Gastroesophageal sphincter (tissue), 4 donors: ENCODE measurements at places on chromosomes 16 and 17. TPM values are rescaled to one million over a fixed set of nuclear protein-coding genes. Genes with fewer than 3 reads are reported as not detected.

The SEC14L5 gene
- total RNA-seq, result 0.16 TPM

The SERPINF2 gene
- total RNA-seq, result 5.8 TPM

The GP1BA gene
- not detected for total RNA-seq

The C17orf50 gene
- total RNA-seq, result not detected

The LIMD2 gene
- total RNA-seq, result 2.3 TPM

The TOP2A gene
- 4.3 TPM for total RNA-seq

The HBQ1 gene
- total RNA-seq, result not detected

The CPHXL gene
- total RNA-seq, result not detected

The MYCBPAP gene
- not detected for total RNA-seq

The HOXB1 gene
- total RNA-seq, result not detected

The OTOA gene
- not detected for total RNA-seq

The TAC4 gene
- total RNA-seq, result not detected

The ZP2 gene
- total RNA-seq, result not detected

The ABCC11 gene
- not detected for total RNA-seq

- no peak for ATAC-seq
Observed at GRCh38 chr17:27473748-27474609, 17.7 kb downstream of the KSR1 start.

DNA sequence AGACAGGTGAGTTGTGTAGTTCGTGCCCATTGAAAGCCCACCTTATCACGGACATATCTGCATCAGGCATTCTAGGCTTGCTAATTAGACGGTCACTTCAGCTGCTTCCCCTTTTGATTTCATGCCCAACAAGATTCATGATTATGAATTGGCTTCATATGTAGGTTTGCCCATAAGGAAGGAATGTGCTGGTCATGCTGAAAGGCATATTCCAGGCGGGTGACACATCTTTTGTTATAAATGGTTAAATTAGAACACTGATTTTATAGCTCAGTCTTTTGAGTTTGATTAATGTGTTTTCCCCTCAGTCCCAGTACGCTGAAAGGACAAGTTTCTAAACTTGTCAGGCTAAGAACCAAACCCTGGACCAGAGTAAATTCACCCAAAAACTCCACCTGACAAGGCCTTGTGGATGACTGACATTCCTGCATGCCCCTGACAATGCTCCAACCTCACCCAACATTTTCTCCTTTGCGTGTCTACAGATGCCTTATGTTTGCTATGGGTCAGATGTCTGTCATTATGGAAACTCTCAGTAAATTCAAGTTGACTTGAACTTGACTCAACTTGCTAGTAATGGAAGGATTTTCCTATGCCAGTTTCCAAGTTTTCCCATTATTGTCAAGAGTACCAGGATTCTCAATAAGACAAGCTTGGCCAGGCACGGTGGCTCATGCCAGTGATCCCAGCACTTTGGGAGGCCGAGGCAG is 421.9 kb downstream of the PMP22 start:
- no peak for ATAC-seq

- no peak for ATAC-seq
Observed at GRCh38 chr16:85974428-85975375, 75.7 kb downstream of the IRF8 start.

DNA sequence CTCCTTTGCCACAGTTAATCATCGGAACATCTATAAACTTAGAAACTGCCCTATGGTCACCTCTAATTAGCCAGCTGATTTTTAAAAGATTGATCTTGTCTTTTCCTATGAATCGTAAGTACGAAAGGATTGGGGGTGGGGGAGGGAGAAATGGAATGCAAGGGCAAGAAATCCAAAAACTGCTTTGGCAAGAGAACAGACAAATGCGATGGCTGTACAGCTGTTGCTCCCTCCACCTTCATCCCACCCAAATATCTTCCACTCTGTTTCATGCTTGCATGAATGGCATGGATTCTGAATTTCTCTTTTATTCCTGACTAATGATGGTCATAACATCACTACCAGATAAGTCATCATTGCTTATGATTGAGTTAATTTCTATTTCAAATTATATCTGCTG is 165.7 kb downstream of the STX8 start:
- no peak for ATAC-seq

- ATAC-seq, result no peak
Observed at GRCh38 chr16:79296491-79296890, 304.0 kb downstream of the MAF start.

DNA sequence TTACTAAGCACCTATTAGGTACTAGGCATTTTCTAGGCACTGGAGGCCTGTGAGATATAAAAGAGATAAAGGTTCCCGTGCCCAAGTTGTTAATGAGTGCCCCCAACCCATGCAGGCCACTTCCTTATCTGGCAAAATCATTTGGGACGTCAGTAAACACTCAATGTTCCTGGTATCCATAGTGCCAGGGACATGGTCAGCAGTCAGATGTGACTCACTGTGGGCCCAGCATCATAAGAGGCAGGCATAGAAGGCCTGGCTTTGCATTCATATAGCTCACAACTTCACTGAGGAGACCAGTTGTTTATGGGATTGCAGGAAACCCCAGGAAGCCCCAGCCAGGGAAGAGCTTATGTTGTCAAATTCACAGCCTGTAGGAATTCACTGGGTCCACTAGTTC is 81.1 kb downstream of the MRC2 start:
- no peak for ATAC-seq

DNA sequence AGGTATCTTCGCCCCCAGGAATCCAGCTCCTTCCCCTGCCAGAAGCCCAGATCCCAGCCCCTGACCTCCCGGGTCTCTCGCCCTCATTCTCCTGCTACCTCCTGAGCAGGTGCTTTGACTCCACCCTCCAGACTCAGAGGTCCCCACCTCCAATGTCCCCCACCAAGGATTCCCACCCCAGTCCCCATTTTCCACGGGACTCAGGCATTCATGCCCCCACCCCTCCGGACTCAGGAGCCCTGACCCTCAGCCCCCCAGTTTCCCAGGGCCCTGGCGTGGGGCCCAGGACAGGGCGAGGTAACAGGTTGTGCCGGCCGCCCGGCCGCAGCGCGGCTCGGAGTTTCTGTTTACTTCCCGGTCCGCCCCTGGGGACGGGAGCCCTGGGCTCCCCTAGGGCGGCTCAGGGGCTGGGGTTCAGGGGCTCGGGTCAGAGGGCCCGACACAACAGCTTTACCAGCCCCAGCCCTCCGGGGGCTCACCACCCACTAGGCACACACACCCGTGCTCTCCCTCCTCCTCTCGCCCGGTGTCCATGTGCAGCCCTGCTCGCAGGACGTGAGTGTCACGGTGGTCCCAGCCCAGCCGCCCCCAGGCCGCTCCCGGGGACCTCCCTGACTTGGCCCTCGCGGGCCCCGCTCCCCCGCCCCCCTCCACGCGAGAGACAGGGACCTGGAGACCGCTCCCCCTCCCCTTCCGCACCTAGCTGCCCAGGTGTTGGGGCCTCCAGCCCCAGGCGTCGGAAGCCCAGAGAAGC is 595 bp downstream of the BICDL2 start:
- ATAC-seq, result no peak

GRCh38 chr16:70753228-70753627 is 47.7 kb downstream of the VAC14 start:
- no peak for ATAC-seq

DNA sequence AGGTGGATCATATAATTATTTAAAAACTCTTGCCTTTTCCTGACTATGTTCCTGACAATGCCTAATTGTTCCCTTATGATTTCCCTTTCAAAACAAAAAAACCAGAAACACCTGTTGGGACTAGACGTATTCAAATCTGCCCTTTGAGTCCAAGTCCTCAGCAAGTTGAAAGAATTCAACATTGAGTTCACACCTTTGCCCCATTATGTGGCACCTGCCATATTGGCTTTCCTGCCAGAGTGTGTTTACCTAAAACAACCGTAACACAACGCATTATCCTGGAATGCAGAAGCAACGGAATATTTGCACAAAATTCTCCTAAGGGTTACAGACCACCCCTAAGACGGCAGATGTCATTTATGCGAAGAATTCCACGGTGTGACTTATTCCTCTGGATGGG is 105.9 kb downstream of the ZFHX3 start:
- no peak for ATAC-seq

DNA sequence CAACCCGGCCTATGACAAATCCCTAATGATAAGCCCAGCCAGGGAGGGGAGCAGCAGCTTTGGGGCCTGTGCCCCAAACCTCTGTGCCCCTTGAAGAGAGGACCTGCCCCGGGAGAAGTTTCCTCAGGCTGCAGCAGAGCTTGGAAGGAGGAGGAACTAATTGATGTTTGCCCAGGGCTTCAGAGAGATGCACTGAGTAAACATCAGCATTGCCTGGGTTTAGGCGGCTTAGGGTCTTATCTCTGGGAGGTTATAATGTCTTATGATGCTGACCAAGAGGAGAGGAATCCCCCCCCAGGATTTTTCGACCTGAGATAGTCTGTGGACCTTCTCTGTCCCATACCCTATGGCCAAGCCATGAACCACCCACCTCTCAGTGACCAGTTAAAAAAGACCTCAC is 148.7 kb upstream of the SDK2 start:
- no peak for ATAC-seq

GRCh38 chr17:41413353-41413957 is 10.9 kb downstream of the KRT37 start:
- no peak for ATAC-seq

DNA sequence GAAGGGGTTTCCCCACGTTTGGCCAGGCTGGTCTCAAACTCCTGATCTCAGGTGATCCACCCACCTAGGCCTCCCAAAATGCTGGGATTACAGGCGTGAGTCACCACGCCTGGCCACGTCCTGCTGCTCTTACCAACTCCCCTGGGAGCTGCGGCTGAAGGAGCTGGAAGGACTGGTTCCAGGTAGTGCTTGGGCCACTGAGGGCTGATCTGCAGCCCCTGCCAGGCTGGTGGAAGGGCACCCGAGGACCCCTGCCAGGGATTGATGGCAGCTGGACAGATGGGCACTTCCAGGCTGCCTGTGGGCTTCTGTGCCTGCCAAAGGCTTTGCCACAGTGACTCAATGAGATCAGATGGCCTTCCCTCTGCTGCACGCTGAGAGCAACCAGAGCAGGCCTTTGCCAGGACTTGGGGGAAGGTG is 2.3 kb downstream of the OXLD1 start:
- no peak for ATAC-seq

DNA sequence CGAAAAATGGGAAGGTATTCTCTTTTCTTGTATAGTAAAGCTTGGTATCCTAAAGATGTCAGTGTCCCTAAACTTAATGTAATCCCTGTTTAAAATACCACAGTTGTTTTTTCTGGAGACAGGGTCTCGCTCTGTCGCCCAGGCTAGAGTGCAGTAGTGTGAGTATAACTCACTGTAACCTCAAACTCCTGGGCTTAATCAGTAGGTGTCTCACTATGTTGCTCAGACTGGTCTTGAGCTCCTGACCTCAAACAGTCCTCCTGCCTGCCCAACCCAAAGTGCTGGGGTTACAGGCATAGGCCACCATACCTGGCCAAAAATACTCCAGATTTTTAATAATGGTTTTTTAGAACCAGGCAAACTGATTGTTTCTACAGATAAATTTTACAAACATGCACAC is 8.2 kb downstream of the DCAF7 start:
- no peak for ATAC-seq

DNA sequence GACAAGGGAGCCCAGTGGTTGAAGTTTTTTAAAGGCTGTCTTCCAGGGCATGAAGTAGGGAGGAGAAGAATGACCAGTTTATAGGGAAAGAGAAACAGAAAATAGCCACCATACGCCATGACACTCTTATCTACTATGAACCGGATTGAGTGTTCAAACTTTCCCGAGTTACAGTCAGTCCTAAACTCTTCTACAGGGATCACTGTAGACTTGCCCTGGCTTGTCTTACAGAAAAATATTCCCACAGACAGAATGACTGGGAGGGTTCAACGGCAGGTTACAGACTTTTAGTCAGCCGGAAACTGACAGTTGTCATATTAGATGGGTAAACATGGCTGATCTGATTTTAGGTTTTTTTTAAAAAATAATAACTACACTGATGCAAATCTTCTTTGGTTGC is 662.5 kb upstream of the SOX9 start:
- no peak for ATAC-seq

DNA sequence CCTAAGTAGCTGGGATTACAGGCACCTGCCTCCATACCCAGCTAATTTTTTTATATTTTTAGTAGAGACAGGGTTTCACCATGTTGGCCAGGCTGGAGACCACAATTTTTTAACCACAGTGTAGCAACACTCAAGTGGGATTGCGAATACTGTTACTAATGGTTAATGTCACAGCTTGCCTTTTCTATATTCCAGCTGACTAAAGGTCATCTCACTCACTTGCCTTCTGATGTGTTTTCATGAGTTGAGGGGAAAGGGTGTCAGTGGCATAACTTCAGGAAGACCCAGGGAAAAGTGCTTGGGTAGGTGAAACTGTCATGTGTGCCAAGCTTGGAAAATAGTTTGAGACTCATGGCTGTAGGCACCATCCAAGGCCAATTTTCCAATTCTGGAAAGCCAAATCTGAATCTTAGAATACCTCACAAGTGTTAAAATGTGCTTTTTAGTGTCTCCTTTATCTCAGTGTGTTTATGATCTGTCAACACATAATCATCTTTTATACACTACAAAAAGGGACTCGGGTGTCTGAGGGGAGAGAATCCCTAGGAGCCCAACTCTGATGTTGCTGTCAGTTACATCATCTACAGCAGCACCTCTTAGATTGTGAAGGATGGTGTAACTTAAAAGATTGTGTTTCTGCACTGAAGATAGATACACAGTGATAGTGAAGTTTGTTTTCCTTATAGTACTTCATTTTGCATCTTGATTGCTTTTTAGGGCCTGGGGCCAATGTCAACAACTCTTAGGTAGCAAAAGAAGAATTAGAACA is 27.1 kb downstream of the OGFOD1 start:
- no peak for ATAC-seq

DNA sequence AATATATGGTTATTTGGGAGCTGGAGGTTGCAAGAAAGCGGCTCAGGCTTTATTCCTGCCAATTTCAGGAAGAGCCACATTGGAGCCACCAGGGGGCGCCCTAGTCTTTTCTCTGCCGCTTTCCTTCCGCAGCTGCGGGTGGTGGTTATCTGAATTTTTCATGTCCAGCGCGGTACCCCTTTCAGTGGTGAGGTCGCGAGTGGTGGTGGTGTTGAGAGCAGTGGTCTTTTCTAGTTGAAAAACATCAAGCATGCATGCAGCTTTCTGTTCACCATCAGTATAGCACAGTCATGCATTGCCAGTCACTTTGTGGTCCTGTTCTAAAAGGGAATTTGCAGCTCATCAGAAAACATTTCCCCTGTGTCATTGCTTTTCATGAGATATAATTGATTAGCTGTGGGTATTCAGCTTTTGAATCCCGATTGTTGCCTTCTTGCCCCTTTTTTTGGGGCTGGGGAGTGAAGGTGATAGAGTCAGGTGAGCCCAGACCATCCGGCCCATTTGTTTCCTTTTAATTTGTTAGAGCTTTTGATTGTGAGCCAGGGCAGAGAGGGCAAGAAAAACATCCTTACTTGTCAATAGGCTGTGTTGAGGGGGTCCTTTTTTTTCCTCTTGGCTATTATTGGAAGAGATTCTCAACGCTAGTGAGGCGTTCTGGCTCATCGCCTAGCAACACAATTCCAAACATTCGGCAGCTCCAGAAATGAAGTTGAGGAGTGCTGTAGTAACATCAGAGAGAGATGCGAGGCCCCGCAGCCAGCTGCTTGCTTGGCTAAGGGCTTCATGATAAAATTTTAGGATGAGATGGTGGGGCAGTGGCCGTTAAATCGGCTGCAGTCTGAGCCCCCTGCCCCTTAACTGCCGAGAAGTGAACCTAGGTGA is 119.0 kb downstream of the SNX29 start:
- ATAC-seq, result peak; percentile 52
